ENCODE measurements at places on chromosomes 11 and 22.

DNA sequence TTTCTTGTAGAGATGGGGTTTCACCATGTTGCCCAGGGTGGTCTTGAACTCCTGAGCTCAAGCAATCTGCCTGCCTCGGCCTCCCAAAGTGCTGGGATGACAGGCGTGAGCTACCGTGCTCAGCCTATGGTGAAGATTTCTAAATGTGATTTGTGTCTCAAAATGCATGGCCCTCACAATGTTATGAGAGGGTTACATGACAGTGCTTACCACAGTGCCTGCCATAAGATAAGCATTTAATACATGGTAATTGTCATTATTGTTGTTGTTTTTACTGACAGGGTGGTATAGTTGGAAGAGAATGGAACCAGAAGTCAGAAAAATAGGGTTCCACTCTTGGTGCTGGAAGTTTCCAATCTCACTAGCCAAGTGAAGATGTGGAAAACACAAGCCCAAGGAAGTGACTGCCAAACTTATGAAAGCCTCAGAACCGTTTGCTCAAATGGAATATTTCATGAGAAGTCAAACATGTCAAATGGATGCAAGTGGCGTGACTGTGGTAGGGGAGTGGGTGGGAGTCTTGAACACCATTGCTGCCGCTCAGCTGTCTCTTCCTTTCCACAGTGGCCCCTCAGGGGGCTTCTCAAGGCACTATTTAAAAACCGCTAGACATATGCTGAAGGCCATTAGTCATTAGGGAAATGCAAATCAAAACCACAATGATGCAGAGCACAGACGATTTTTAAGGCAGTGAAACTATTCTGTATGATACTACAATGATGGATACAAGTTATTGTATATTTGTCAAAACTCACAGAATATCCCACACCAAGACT is 29.1 kb upstream of the LMO2 start:
- DNase-seq = no peak

DNA sequence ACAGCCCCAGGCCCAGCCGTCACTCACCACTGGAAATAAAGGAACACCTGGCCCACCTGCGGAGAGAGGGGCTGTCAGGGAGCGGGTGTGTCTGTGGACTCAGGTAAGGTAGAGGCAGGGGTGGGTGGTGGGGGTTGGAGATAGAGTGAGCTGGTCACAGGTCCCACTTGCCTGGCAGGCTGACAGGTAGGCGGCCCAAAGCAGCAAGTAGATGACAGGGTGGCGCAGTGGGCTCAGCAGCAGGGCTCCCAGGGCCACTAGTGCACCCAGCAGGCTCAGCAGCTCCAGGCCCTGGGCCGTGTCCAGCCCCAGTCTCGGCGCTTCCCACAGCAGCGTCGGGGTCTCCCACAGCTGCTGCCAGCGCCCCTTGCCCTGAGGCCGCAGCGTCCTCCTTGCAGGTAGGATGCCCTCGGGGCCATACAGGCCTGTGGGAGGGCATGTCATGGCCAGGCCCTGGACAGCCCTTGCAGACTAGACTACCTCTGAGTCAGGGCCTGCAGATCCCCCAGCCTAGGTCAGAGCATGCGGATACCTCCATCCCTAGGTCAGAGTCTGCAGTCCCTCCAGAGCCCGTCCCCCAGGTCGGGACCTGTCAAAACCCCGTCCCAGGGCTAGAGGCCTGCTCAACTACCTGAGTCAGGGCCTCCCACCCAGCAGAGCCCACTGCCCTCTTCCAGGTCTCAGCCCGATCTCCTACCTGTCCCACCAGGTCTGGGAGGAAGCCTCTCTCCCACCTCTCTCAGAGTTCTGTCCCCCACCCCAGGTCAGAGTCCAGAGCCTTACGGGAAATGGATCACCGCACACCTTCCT is 686 bp downstream of the LMF2 start:
- no peak for DNase-seq

GRCh38 chr11:45017329-45017728 is 66.6 kb upstream of the TP53I11 start:
- no peak for DNase-seq

DNA sequence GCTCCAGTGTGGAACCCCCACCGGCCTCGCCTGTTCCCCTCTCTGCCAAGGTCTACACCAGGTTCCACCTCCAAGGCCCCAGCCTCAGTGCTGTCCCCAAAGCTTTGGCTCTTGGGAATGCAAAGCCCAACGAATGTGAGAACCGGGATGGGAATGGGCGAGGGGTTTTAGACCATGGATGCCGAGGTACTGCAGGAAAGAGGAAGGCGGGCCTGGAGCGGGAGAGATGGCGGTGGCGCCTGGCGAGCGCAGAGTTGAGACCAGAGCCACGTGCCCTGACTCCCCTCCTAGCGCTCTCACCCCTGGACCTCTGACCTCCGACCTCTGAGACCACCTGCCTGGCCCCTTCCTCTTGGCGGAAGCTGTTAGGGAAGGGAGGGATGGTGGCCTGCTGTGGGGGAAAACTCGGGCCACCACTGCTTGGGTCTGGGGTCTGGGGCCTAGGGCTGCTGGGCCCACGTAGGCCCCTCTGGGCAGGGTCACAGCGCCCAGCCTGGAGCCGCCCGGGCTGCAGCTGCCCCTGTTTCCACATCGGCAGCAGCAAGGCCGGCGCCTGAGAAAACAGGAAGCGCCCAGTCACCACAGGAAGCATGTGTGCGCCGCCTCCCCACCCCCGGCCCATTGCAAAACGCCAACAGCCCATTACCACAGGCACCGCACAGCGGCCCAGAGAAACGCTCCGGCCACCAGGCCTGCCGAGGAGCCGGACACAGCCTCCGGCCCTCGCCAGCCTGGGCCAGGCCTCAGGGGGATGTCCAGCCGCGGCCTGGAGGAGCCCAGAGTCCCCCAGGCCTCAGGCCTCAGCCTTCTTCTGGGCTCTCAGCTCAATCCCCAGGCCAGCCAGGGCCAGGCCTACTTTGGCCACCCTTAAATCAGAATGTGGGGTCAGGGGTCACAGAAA is 13.8 kb upstream of the SLC39A13 start:
- DNase-seq = no peak

DNA sequence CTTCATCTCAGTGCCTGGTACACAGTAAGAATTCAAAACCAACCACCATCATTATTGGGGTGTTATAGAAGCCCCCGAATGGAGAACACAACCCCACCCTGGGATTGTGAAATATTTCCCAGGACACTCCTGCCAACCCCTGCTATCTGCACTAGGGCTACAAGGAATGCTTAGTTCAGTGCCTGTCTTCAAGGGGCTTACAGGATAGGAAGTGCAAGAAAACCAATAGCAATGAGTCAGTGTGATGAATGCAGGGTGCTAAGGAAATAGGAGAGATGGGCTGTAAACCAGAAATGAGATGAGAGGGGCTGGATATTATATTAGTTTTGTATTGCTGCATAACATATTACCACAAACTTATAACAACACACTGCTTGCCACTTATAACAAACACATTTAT is 965 bp upstream of the ASCC2 start:
- no peak for DNase-seq

- DNase-seq = no peak
Observed at GRCh38 chr11:898143-898511, 12.5 kb downstream of the CHID1 start.

DNA sequence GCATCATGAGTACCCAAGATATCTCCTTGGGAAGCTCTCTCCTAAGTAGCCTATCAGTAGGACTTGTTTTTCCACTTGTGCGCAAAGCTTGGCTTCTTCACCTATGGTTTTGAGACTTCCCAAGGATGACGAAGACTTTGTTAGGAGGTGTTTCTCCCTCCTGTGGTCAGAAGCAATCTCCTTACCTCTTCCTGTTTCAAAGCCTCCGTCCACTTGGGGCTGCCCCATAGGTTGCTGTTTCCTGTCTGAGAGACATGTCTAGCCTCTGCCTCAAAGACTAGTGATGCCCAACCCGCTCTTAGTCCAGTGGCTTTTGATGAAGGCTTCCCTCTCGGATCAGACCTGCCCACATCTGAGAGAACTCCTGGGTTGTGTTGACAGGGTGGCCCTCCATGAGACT is 92.9 kb downstream of the TRAF6 start:
- DNase-seq = no peak

- DNase-seq = no peak
Observed at GRCh38 chr11:35954205-35954604, 10.3 kb downstream of the LDLRAD3 start.

GRCh38 chr11:34356576-34356912 is 1.3 kb downstream of the ABTB2 start:
- DNase-seq = no peak

DNA sequence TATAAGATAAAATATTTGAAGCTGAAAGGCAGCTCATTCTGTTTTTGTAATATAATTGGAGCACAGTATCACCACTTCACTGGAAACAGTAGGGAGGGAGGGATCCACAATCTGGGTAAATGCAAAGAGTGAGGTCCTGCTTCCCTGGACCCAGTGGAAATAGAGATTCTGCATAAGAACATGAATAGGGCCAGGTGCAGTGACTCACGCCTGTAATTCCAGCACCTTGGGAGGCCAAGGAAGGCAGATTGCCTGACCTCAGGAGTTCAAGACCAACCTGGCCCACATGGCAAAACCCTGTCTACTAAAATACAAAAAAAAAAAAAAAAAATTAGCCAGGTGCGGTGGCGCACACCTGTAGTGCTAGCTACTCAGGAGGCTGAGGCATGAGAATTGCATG is 143.7 kb downstream of the DBX1 start:
- no peak for DNase-seq

DNA sequence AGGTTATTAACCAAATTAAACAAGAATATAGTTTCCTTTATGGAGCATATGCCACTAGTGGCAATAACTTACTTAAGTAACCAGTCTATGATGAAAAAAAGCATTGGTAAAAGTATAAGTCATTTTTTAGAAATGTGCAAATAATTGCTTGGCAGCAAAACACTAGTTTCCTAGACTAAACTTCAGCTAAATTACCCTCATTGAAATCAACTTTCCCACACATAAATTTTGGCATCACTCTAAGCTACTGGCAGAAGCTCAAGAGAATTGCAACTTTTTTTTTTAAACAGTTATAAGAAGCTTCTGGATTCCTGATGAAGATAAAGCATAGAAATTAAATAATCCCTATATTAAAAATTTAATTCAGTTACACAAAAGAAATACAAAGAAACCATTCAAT is 12.5 kb downstream of the CCDC34 start:
- no peak for DNase-seq

DNA sequence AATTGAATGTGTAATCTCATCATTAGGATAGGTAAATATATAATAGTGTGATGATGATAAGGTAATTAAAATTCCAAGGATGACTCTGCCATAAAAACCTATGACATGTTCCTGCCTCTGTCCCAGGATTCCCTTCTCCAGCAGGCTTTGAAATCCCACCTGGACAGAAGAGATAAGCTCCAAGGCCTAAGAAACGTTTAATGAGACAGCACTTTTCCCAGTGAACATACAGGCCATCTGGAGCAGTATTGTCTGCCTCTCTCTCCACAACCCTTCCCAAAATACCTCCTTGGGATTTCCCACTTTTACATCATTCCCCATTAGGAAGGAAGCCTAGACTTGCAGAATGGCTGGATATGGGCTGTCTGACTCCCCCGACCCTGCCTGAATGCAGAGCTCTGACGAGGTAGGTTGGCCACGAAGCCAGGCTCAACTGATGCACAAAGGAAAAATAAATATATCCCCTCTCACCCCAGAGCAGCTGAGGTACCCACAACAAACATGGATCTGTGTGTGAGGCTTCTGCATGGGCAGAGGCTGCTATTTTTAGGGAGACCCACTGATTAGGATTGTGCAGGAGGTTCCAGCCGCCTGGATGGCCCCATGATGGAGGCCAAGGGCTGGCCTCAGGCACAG is 71.0 kb downstream of the TMPRSS5 start:
- no peak for DNase-seq

GRCh38 chr22:49160261-49161001 is 667.2 kb downstream of the BRD1 start:
- no peak for DNase-seq

DNA sequence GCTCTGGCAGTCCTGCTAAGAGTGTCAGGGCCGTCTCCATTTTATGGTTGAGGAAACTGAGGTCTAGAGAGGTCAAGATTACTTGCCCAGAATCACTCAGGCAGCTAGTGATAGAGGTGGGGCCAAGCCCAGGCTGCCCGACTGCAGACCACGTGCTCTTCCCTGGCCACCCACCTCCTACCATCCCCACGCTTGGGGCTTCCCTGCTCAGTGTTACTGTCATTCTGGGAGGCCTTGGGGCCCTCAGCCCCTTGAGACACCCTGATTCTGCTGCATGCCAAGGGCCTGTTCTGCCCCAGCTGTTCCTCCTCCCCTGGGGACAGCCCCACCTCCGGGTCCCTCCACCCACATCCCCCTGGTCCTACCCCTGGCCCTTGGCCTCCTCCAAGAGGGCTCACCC is 17.2 kb upstream of the TAB1 start:
- DNase-seq = no peak

DNA sequence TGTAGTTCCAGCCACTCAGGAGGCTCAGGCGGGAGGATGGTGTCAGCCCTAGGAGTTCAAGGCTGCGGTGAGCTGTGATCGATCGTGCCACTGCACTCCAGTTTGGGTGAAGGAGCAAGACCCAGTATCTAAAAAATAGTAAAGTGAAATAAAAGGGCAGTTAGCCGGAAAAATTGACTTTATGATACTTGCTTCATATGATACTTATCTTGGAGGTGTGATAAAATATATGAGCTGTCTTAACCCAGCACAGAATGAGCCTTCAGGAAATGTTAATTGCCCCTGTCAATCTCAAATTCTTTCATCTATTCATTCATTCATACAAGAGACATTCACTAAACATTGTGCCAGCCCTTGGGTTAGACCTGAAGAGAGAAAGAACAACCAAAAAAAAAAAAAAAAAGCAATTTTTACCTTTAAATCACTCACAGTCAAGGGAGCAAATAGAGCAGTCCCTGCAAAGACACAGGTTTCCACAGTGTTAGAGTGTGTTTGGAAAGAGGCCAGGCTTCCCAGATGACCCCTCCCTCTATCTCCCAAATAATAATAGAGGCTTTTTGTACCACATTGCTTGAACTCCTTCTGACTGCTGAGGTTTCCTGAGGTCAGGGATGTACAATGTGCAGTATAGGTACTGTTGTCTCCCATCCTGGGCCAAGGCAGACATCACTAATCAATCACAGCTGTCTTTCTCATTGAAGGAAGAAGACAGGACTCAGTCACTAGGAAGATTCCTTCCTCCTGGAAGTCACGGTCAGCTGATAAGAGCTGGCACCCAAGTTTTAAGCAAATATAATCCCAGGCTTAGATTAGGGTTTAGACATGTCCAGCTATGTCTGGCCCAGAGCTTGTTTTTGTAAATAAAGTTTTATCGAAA is 454.6 kb downstream of the MIAT start:
- no peak for DNase-seq

GRCh38 chr22:43343262-43343669 is at the start of gene SCUBE1:
Gene SCUBE1, minus strand, starts transcription at chr22:43343372. Its CDS starts 111 bp downstream, at chr22:43343261.
- no peak for DNase-seq

- peak; percentile 67 for DNase-seq
Observed at GRCh38 chr22:37254209-37254866, 10.3 kb upstream of the RAC2 start.

GRCh38 chr11:117420598-117420997 is 92.9 kb downstream of the CEP164 start:
- DNase-seq = no peak
